ENCODE measurements at places on chromosomes 1 and 21.

DNA sequence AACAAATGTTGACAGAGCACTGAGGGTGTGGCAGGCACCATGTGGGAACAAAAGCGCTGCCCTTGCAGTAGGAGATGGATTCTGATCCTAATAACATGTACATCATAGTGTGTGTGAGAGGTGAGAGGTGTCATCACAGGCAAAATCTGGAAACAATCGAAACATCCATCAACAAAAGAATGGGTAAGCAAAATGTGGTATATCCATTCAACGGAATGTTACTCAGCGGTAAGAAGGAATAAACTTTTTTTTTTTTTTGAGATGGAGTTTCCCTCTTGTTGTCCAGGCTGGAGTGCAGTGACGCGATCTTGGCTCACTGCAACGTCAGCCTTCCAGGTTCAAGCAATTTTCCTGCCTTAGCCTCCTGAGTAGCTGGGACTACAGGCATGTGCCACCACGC lies 112.3 kb downstream of the ACTL8 start:
- DNase-seq, result no peak

GRCh38 chr1:16172964-16173446 lies 17.1 kb upstream of the EPHA2 start:
- no peak for DNase-seq

GRCh38 chr1:147837129-147837963 lies 65.2 kb upstream of the GJA8 start:
- DNase-seq, result no peak

DNA sequence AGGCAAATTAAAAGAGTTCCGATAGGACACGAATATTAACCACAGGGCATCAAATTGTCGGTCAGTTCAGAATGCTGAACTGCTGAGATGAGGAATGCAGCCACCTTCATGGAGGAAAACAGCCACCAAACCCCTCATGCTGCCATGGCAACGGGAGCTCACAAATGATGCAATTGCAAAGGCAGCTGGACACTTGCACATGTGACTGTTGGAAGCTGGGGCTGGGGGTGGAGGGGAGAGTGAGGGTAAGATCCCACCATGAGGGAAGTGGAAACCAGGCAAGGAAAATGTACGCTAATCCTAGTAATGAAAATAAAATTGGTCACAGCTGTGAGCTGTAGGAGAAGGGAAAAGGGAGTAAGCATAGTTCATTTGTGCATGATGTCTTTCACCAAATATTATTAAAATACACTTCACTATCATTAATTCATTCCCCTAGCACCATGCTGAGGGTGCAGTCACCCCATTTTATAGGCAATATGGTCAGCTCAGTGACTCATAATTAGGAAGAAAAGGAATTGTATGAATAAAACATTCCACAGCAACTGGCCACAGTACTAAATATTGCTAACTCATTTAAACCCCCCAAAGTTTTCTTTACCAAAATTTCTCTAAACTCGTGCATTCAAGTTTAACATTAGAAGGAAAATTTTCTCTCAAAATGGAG lies 15.3 kb downstream of the BECN2 start:
- no peak for DNase-seq

DNA sequence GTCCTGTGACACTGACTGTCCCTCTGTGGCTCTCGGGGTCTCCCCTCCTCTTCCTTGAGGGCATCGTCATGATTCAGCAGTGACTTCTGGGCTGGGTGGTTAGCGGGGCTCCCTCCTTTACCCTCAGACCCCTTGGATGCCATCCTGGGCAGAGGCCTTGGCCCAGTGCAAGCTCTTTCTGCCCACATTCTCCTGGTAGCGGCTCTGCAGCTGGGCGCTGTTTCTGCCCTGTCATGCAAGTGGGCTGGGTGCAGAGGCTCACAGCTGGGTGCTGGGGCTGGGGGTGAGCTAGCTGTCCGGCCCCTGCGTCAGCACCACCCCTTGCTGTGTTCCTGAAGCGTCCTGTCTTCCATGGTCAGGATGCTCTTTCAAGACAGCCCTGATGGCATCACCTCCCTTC lies 158.5 kb downstream of the PCBP3 start:
- no peak for DNase-seq

DNA sequence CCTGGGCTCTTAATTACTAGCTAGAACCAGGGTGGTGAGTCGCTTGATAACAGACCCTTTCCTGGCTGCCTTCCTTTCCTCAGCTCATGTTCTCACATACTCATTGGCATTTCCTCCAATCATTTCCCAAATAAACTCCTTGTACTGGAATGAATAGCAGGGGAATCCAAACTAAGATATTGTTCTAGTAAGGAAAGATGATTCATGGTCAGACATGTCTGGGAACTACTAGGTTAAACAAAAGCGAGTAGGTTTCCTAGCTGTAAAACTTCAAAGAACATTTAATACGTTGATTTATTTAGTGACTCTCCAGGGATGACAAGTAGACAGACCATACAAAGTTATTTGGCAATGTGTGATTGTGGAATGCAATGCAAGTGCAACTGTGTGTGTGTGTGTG lies 121.2 kb upstream of the KCNJ6 start:
- DNase-seq, result no peak

DNA sequence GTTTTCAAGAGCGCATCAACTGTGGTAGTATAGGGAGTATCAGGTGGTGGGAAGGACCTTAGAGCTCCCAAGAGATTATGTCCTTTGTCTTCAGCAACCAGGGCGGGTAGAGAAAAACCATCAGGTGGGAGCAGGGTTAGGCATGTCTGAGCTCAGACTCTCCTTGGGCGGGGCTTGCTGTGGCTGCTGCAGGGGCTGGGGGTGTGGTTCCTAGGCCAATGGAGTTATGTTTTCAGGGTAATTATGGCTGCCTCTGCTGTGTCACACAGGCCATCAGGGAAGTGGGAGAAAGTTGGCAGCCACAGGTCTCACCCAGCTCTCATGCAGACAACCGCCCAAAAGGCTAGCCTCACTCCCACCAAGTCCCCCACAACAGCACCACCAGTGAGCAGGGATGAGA lies 74.9 kb downstream of the FCRL5 start:
- DNase-seq, result no peak
